Left kidney (tissue), 8 donors: ENCODE measurements at places on chromosomes 2 and 18. TPM values are rescaled to one million over a fixed set of nuclear protein-coding genes. Genes with fewer than 3 reads are reported as not detected.

Gene GREB1
- 22.5 TPM for polyA plus RNA-seq

Gene PFN4
- polyA plus RNA-seq, result 2.2 TPM

Gene DYSF
- 15.4 TPM for polyA plus RNA-seq

Gene ZBTB7C
- polyA plus RNA-seq, result 12.8 TPM

Gene ZNF804A
- 2.1 TPM for polyA plus RNA-seq

Gene RIT2
- 0.13 TPM for polyA plus RNA-seq

Gene SERPINB11
- not detected for polyA plus RNA-seq

Gene VSNL1
- polyA plus RNA-seq, result 4.4 TPM

Gene RAD51AP2
- polyA plus RNA-seq, result 0.38 TPM

Gene ABCG5
- polyA plus RNA-seq, result 0.63 TPM

Gene DCDC2C
- 0.65 TPM for polyA plus RNA-seq

Gene KLHL29
- 11.9 TPM for polyA plus RNA-seq

Gene TBR1
- polyA plus RNA-seq, result 0.03 TPM

Gene ZEB2
- 120 TPM for polyA plus RNA-seq

Gene GALNT5
- 0.70 TPM for polyA plus RNA-seq

Gene KRTCAP3
- polyA plus RNA-seq, result 10.7 TPM

Gene CARF
- 22.6 TPM for polyA plus RNA-seq

Gene SLC9A4
- 7.0 TPM for polyA plus RNA-seq

Gene CCDC148
- 11.4 TPM for polyA plus RNA-seq

Gene GALNT14
- polyA plus RNA-seq, result 47.6 TPM

Gene HAAO
- 38.9 TPM for polyA plus RNA-seq
